A673 (cell line): ENCODE measurements at places on chromosomes 11 and 22.
A peak's percentile ranks its signal among the peaks of the same experiment; 100 is the strongest.

- no peak for DNase-seq
Measured at GRCh38 chr11:35239471-35240075, 100.6 kb downstream of the CD44 start.

DNA sequence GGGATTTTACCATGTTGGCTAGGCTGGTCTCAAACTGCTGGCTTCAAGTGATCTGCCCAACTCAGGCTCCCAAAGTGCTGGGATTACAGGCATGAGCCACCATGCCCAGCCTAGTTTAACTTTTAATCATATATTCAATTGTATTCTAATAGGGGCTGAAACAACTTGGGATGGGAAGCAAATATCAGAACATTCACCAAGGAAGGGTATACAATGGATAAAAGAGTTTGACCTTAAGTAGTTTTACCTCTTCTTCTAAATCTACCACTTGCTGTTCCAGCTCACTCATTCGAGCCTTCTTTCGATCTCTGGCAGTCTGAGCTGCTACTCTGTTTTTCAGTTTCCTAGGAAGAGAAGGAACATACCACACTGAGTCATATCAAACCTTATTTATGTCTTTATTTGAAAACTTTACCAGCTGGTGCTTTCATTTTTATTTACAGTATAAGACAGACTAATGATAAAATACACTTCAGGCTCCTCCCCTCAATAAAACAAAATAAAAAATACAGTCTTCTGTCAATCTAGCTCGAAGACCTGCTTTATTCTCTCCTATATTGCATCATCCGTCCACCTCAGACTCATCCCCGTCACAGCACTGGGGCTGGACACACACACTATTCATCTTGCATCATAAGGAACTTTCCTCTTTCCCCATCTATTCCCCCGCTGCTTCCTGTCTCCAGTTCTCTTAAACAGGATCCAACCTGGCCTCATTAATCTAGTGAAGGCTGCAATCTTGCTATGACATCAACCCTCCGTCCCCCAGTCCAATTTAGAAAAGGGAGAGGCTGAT is 1.4 kb downstream of the XBP1 start:
- DNase-seq, result peak; percentile 69

- peak; percentile 98 for DNase-seq
Measured at GRCh38 chr11:65498977-65499712, at the start of gene MALAT1. Gene MALAT1, plus strand, starts transcription at chr11:65499045.

DNA sequence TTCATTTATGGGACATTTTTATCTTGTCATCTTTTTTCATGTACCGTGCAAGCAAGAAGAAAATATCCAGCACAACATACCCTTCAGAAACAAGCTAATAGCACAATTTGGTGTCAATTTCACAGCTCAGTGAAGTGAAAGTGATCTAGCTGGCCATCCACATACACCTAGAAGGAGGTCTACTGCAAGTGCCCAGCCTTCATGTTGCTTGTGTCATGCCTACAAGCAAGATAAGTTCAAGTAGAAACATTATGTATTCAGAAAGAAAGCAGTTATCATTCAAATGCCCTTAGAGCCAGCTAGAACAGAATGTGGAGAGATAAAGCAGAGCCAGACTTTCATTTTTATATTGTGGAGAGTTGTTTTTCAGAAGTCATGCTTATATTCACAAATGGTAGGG is 325.7 kb upstream of the PITPNB start:
- DNase-seq, result no peak

GRCh38 chr11:96306933-96307775 is 35.8 kb downstream of the MAML2 start:
- peak; percentile 97 for DNase-seq

DNA sequence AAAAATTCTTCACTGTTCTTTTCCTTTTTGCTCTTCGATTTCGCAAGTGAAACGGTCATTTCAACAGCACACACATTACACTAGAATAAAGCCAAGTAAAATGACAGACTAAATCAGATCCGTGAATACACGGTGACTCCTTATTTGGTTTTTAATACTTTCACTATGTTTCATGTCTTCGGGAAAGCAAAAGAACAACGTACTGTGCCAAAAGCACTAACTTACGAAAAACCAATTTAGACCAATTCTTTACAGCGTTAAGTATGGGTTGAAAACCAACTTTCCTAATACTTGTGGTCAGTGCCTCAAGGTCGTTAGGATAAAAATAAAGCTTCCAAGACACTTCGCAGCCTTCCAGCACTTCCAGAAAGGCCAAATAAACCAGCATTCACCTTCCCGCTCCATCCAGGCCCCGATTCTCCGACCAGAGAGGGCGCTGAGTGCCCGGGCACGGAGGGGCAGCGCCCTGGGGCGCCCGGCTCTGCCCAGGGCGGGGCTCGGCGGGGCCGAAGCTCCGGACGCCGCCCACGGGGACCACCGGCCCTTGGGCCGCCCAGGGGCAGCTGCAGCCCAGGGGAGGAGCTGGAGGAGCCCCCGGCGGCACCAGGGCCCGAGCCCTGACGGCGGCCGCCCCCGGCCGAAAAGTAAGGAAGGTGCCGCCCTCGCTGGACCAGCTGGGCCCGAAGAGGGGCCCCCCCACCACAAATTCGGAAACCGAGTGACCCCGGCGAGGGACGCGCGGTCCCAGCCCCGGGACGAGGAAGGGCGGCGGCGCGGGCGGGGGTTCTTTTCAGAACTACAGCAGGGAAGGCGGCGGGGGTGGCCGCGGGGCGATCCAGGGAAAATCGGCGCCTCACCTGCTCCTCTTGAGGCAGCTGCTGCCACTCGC is 499 bp downstream of the ATL3 start:
- DNase-seq, result peak; percentile 58

DNA sequence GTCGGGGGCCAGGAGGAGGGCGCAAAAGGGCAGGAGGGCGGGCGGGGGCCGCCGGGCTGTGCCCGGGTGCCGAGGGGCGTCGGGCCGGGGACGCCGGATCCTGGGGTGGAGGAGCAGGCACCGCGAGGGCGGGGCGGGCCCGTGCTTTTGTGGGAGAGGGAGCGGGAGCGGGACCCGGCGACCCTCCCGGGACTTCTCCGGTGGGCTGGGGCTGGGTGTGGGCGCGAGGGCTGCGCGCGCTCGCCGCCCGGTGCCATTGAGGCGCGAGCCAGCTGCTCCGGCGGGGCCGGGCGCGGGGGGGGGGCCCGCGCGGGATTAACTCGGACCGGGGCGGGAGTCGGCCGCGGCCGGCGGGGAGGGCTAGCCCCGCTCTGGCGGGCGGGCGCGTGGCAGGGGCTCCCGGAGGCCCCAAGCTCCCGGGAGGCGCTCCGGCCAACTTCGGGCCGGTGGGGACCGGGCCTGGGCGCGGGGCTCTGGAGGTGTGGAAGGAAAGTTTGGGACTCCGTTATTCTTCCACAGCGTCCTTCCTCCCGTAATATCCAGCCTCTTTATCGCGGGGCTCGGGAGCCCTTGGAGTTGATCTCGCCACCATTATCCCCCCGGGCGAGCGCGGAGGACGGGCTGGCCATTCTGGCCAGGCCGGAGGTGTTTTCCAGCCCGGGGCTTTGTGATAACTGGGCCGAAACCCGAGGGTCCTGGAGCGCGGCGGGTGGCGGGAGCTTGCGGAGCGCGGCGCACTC is 936 bp downstream of the CECR2 start:
- DNase-seq, result no peak

DNA sequence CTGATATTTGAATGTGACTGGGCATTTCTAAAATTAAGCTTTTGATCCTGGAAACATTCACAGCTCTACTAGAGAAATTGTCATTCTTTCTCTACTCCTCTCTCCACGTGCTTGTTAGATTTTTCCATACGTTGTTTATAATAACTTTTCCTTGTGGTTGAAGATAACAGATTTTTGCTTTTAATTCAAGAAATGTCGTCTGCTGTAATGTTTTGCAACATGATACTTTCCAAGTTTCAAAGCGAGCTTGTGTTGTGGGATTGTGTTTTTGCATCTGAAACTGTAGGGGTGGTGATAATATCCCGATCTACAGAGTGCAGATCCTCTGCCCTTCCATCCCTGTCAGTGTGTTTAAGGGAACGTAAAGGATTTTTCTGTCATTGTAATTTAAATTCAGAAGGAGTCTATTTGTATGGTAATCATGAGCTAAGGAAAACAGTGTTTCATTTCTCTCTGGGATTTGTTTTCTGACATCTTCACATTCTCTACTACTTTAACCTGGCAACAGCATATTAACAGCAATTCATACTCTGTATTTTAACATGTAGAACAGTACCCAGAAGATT is 321.4 kb downstream of the FAT3 start:
- DNase-seq, result no peak

DNA sequence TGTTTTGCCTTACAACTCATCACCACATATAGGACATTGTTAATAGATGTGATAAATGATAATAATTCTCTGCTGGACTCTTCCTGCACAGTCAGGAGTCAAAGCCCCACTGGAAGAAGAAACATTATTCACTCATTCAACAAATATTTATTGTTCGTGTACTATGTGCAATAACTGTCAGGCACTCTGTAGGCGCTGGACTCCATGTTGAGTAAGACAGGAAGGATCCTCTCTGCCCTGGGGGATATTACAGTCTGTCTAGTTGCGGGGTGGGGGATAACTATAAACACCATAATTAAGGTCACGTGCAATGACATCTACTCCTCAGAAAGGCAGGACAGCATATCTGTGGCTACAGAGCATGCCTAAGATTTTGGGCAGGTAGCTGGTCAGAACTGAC is 281.1 kb downstream of the FAT3 start:
- DNase-seq, result peak; percentile 17

DNA sequence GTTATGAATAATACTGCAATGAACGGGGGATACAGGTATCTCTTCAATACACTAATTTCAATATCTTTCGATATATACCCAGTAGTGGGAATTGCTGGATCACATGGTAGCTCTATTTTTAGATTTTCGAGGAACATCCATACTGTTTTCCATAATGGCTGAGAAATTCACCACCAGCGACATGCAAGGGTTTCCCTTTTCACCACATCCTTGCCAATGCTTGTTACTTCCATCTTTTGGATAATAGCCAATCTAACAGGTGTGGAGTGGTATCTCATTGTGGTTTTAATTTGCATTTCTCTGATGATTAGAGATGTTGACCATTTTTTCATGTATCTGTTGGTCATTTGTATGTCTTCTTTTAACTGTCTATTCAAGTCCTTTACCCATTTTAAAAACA is 5.9 kb downstream of the IL10RA start:
- no peak for DNase-seq

DNA sequence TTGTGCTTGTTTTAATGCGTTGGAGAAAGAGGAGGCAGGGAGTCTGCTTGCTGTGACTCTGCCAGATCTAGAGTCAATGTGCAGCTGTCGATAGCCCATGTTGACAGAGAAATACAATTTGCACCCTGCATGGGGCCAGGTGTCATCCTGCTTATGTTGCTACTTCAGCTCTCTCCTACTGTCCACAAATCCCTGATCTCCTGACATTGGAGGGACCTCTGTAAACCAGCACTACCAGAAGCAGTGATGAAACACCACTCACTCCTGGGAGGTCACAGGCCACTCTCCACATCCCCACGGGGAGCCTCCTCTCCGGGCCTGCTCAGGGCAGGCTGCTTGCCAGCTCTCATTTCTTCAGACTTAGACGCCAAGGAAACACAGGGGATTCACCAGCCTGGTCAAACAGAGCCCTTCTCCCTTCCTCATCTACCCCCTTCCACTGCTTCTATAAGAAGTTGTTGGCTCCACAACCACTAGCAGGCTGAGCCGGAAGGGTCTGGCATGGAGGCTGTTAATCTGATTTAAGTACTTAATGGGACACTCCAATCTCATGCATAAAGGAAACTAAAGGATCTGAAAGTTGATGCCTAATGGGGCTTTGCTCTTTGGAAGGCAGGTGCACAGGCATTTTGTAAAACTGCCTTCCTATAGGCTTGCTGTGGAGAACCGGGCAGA is 29.9 kb upstream of the CSNK2A3 start:
- DNase-seq, result peak; percentile 38

DNA sequence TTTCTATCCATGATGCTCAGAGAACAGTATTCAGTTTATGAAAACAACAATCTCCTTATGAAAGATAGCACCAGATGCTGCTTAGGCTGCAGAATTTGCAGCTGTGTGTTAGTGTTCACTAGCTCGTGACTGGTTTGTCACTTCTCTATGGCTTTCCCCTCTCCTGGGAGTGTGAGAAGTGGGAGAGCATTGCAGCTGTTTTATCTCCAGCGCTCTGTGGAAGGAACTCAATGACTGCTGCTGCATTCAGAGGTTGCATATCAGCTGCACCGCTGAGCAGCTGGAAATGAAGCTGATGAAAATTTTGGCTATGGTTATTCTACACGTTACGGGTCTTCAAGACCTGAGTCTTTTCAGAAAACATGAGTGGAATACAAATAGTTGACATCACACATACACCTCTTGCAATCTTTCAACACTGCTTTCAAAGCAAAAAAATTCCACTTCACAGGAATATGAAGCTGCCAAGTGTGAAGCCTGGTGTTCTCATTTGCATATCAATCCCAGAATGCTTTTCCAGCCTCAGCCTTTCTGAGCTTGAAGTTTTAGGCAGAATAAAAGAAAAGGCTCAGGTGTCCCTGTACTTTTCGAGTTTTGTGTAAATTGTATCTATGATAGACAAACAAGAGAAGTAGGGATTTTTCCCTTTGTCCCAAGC is 149.3 kb upstream of the DDI1 start:
- DNase-seq, result no peak

- no peak for DNase-seq
Measured at GRCh38 chr11:85301895-85302678, 325.1 kb downstream of the DLG2 start.

DNA sequence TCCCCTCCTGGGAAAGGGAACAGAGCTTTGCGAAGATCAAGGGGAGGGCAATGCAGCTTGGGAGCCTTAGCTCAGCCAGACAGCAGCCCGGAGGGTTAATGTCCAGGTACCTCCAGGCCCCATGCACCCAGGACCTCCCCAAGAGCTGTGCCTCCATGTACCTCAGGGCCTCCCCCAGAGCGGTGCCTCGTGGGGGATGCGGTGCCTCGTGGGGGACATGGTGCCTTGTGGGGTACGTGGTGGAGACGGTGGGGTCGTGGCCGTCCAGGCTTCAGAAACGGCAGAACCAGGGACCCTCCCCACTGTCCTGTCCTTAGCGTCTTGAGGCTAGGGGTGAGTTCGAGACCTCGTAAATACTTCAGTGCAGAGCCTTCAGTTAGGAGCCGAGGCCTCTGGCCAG is 33.2 kb downstream of the BRSK2 start:
- no peak for DNase-seq

- DNase-seq, result peak; percentile 42
Measured at GRCh38 chr11:11155962-11156815, 196.9 kb downstream of the CSNK2A3 start.

DNA sequence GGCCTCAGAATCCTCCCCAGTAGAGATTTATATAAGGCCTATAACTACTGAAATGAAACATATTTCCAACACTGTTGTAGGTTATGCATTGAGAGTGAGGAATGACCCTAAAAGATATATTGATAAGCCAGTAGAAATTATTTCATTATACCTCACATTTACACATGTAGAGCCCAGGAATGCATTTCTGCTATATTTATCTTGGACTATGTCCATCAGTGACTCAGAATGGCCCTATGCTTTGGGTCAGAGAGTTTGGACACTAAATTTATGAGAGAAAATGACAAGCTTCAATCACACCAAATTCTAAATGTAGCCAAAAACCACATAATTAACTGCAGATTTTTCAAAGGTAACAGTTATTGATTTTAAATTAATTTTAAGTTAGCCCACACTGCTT is 761.9 kb downstream of the DLG2 start:
- no peak for DNase-seq

GRCh38 chr22:42930810-42931420 is 73.8 kb upstream of the ARFGAP3 start:
- DNase-seq, result no peak

GRCh38 chr22:29359469-29359868 is 28.9 kb downstream of the AP1B1 start:
- peak; percentile 25 for DNase-seq

- no peak for DNase-seq
Measured at GRCh38 chr11:26137651-26138050, 194.3 kb upstream of the ANO3 start.

GRCh38 chr11:135069063-135069462 is 657.0 kb upstream of the B3GAT1 start:
- DNase-seq, result no peak
